ENCODE measurements at places on chromosomes 6 and 20.

GRCh38 chr20:22999756-23000155 lies 35.4 kb upstream of the SSTR4 start:
- no peak for DNase-seq

DNA sequence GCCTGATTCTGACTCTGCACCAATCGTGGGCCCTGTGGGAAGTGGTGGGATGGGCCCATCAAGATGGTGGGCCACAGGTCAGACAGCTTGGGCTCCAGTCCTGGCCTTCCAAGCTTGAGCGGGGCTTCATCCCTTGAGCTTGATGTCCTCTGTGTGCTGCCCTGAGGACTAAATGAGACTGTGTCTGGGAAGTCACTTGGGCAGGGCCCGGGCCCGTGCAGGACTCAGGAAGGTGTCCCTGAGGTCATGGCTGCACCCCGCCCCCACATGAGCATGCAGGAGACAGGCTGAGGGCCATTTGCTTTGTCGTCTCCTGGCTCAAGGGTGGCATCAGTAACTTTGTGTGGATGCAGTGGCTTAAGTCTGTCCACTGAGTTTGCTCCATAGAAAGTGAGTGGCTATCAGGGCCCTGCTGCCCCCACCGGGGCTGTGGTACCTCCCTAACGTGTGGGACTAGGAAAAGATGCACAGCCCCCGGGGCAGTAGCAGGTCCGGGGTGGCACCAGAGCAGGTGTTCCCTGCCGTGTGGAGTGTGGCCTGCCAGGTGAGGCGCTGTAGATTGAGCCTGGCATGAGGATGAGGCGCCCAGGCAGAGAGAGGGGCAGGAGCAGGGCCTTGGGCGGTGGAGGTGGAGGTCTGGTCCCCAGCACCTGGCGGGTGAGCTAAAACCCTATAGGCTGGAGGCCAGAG lies 298.6 kb downstream of the TAF4 start:
- no peak for DNase-seq

GRCh38 chr20:17856024-17856564 lies 112.5 kb downstream of the SNX5 start:
- DNase-seq = no peak

DNA sequence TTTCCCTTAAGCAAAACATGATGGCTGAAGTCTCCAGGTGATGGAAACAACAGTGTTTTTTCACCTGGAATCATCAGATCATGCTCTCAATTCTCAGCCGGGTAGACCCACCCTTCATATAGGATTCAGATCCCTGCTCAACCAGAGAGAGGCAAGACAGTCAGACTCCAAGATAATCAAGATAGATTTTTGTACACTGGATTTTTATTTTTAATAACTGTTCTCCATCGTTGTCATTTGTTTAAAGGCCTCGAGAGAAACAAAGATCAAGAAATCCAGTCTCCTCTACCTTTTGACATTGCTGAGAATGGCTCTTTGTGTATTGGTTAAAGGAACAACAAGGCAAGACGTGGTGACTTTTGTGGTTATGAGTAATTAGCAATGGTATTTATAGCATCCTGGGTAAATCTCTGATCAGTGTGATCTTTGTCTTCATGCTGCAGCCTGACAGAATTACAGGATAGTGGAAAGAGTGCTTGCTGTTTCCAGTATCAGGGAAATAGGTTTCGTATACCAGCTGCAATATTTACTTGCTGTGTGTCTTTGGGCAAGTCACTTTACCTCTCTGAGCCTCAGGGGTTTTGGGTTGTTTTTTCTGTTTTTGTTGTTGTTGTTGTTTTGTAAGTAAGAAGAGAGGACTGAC lies 29.9 kb downstream of the ID4 start:
- DNase-seq = no peak

DNA sequence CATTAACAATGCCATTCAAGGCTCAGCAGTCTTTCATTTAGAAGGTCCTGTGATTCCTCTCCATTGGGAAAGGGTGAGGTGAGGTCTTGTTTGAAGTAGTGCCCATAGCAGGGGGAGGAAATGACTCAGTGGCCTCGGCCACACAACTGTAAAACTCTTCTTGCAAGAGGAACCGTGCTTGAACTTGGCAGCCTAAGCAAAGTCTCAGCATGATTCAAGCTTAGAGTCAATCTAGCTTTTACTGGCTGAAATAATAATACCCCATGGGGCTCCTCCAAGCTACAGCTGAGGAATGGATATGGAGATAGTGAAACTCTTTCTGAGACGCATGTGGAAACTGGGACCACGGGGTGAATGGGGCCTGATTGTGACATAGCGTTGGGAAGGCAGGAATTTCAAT lies 428.2 kb downstream of the BMP2 start:
- no peak for DNase-seq

GRCh38 chr6:167937948-167938911 lies 59.2 kb upstream of the KIF25 start:
- DNase-seq = no peak

- DNase-seq = peak; percentile 32
Measured at GRCh38 chr6:143026696-143027449, 33.8 kb upstream of the AIG1 start.

- DNase-seq = no peak
Measured at GRCh38 chr20:2871661-2872458, 1.4 kb upstream of the PTPRA start.

GRCh38 chr20:21126581-21126870 lies 644 bp downstream of the KIZ start:
- DNase-seq = no peak

DNA sequence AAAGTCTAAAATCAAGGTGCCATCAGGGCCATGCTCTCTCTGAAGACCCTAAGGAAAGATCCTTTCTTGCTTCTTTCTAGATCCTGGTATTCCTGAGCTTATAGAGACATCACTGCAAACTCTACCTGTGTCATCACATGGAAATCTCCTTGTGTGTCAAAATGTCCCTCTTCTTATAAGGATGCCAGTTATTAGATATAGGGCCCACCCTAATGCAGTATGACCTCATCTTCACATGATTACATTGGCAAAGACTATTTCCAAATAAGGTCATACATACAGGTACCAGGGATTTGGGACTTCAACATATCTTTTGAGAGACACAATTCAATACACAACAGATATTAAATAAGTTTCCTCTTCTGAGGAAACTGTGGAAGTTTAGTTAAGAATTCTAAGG lies 123.9 kb downstream of the UNC5CL start:
- no peak for DNase-seq

DNA sequence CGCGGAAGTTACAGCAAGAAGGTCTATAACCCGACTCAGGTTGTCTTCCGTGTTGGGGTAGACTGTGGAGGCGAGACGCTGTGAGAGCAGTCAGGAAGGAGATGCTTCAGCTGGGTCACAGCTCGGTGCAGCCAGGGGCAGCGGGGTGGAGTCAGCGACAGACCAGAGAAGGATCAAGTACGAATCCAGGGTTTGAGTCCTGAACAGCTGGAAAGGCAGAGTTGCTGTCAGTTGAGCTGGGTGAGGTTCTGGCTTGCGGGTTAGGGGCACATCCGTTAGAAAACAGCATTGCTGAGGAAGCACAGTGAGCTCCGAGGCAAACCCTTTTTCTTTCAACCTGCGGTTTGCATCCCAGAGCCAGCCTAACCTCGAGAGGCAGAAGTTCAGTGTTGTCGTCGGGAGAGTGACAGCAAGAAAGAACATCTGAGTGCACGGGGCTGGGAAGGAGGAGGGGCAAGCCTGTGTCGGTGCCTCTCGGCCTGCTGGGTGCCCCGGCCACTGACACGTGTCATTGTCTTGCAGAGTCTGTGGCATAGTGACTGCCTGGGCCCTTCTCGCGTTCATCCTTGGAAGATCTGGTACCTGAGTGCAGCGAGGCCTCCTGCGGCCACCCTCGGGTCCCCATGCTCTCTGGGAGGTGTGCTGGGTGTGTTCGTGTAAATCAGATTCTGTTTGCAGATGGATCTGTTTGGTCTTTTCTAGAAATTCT lies 20.0 kb downstream of the PNLDC1 start:
- peak; percentile 42 for DNase-seq
